ENCODE measurements at places on chromosomes 16 and 17.

DNA sequence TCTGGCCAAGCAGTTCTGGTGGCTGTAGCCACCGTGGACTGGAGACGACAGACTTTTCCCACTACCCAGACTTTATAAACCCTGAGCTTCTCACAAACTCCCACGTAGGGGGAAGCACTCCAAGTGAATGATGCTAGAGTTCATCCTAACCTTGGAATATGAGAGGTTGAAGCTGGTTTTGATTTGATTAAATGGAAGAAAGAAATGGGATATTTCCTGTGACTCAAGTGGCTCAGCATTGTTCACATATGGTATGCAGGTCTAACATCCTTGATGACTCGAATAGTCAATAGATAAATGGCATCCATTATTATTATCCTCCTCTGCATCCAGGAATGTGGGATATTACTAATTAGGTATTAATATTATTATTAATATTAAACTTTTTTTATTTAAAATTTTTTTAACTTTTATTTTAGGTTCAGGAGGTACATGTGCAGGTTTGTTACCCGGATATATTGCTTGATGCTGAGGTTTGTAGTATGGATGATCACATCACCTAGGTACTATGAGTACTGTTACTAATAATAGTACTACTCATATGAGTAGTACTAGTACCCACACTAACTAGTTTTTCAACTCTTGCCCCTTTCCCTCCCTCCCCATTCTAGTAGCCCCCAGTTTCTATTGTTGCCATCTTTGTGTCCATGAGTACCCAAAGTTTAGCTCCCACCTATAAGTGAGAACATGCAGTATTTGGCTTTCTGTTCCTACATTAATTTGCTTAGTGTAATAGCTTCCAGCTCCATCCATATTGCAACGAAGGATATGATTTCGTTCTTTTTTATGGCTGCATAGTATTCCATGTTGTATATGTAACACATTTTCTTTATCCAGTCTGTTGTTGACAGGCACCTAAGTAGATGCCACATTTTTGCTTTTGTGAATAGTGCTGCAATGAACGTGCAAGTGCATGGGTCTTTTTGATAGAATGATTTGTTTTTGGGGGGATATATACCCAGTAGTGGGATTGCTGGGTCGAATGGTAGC, 22.9 kb downstream of the PIK3R6 start:
- DNase-seq = no peak

DNA sequence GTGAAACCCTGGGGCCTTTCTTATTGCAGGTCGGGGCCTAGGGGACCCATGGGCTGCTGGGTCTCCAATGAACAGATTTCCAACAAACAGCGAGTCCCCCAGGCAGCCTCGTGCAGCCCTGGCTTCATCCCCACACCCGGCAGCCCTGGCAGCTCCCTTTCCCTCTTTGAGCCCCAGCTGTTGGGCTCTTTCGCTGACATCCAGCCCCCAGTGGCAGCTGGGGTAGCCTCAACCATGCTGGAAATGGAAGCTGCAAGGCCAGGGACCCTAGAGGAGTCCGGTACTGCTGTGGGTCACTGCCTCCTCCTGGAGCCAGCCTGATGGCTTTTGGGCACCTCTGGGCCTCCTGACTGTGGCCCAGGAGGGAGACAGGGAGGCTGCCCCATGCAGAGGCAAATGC, 5.9 kb downstream of the RPUSD1 start:
- DNase-seq = no peak

GRCh38 chr17:13044572-13045065, 26.8 kb upstream of the ELAC2 start:
- DNase-seq = no peak

DNA sequence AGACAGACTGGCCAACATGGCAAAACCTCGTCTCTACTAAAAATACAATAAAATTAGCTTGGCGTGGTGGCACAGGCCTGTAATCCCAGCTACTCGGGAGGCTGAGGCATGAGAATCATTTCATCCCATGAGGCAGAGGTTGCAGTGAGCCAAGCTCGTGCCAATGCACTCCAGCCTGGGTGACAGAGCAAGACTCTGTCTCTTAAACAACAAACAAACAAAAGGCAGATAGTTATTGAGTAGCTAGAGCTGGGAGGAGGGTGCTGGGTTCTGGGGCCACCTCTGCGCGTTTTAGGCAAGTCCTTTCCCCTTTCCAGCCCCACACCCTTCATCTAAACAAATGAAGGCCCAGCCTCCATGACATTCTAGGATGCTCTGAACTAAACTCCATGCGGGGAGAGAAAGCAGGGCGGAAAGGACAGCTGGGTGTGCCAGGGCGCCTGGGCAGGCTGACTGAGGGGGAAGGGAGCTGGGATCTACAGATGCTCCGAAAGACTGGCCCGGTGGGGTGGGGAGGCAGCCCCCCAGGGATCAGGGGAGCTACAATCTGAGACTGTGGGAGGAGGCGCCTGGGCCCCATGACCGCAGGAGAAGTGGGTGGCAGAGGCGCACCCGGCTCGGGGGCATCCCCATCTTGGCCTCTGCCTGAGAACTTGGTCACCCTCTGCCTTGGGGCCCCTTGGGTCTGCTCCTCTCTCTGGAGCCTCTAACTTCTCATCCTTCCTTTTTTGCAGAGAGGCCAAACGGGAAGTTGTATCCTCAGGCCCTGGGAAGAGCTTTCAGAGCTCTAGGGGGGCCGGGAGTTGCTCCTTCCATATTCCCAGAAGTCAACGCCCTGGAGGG, 910 bp downstream of the ITGAL start:
- no peak for DNase-seq

DNA sequence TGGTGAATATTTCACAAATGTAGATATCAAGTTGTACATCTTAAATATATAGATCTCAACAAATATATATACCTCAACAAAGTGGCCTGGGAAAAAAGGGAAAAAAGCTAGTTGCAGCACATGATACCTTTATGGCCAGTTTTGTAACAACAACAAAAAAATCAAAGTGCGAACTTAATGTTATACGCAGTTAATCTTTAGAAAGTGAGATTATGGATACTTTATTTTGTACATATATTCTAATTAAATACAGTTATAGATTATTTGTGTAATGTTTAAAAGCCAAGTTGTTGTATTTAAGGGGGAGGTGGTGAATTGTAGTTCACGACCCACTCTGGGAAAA, 385 bp upstream of the ZFP1 start:
- no peak for DNase-seq

DNA sequence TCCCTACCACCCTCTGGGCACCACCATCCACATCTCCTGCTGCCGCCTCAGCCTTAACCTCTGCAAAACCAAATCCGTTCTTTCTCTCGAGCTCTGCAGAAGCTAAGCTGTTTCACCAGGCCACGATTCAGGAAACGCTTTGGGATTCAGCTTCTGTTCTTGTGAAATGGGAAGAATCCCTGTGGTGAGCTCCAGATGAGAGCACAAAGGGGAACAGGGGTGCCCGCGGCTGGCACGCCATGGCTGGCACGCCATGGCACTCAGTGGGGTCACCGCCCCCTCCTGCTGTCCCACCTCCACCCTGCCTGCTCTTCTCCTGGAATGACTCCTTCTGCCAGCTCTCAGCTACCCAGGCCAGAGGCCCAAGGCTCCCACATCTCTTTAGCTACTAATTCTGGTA, 5.7 kb downstream of the QPRT start:
- DNase-seq = no peak

DNA sequence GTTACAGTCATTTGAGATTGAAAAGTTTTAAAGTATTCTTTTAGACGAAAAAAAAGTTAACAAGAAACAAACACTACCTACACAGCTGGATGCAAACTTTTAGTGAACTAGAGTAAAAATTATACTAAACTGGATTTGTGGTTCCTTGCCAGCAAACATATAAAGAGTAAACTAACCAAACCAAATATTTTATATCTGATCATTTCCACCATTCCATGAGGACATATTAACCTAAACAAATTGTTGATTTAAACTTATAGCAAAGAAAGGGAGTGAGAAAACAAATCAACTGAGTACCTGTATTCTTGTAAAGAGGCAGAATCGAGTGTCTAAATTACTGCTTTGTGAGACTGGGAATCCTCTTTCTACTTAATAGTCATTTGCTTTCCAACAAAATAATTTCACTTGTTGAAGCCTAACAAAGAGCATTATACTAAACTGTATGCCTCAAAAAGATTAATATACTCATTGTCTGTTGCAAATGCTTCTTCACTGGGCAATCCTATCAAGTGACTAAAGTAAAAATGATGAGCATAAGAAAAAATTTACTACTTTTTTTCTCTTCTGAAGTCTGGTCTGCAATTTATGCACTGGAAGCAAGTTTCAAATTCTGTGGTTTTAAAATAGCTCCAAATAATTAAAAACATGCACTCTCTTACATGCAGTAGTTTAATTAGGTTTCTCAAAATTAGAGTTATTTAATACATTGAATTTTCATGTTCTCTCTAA, 37.5 kb downstream of the AKAP10 start:
- no peak for DNase-seq

DNA sequence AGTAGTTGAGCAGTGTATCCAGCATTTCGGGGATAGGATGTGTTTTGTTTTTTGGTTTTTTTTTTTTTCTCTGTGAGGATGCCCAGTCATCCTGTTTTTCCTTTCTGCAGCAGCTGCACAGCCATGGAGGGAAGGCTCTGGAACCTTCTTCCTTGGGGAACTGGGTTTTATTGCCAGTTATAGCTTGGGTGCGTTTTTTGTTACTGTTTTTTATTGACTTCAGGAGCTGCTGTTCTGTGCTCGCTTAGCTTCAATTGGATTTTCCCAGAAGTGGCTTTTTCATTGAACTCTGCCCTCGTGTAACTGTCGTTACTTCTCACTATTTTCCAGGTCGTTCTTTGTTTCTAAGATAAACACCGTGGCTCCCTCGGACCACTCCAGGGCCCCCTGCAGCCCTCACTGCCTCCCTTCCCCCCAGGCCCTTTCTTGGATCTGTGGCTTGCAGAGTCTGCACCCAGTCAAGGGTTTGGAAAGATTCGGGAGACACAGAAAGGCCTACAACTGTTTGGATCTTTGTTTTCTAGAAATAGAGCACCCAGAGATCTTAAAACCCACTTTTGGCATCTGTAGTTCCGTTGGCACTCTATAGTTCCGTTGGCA, 119.7 kb upstream of the CACNG5 start:
- DNase-seq = no peak

DNA sequence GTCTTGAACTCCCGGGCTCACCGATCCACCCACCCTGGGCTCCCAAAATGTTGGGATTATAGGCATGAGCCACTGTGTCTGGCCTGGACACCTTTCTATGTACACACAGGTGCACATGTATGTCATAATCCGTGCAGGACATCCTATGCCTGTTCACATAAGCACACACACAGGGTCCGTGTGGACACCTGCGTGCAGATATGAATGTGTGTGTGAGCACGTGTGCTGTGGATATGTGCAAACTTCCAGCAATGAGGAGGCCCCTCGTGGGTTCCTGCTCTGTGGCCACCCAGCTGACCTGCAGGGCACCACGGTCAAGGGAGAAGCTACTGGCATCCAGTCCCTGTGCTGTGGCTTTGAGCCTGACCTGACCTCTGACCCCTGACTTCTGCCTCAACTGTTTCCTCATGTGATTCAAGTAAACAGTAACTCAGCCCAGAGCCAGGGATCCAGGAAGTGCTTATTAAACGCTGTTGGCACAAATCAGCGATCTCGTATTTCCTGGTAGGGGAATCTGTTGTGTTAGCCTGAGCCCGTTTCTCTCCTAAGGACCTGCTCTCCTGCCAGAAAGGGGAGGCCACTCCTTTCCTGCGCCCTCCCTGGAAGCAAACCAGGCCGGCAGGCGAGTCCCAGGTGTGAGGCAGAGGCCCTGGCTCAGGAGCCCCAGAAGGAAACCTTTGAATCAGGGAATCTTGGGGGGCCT, 6.5 kb downstream of the CPNE7 start:
- DNase-seq = no peak

- peak; percentile 47 for DNase-seq
These were observed 56.5 kb downstream of the CYTH1 start for GRCh38 chr17:78725448-78726021.

GRCh38 chr16:66741169-66741900, 10.1 kb downstream of the DYNC1LI2 start:
- no peak for DNase-seq

DNA sequence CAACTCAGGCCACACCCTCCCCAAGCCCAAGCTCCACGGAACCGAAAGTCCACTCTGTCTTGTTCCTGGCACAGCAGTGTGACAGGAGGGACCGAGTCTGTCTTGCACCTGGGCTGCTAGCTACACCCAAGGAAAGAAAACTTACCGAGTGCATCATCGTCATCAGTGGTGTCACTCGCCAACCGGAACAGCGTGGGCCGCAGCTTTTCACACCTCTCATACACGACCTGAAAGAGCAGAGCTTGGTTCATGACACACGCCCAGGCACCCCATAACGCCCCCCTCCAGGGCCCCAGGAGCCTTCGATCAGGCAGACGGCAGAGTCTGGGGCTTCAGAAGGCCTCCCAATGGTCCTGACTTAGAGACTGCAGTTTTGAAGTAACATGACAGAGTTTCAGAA, 27.5 kb downstream of the GGA2 start:
- DNase-seq = no peak

- no peak for DNase-seq
These were observed 9.9 kb downstream of the C17orf100 start for GRCh38 chr17:6661464-6661848.

DNA sequence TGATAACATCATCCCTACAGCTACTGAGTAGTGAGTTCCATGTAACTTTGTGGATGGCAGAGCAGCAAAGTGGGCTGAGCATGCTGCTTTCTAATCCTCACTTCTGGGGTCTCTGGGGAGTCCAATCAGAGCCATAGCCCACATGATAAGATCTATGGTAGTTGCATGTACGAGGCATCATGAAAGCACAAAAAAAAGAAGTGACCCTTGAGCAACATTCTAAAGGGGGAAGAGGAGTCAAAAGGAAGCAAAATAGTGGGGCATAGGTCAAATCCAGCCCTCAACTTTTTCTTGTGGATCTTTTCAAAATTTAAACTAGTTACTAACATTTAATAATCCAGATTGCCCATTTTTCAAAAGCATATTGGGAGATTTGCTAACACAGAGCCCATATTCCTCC, 208.5 kb upstream of the TOX3 start:
- DNase-seq = no peak

DNA sequence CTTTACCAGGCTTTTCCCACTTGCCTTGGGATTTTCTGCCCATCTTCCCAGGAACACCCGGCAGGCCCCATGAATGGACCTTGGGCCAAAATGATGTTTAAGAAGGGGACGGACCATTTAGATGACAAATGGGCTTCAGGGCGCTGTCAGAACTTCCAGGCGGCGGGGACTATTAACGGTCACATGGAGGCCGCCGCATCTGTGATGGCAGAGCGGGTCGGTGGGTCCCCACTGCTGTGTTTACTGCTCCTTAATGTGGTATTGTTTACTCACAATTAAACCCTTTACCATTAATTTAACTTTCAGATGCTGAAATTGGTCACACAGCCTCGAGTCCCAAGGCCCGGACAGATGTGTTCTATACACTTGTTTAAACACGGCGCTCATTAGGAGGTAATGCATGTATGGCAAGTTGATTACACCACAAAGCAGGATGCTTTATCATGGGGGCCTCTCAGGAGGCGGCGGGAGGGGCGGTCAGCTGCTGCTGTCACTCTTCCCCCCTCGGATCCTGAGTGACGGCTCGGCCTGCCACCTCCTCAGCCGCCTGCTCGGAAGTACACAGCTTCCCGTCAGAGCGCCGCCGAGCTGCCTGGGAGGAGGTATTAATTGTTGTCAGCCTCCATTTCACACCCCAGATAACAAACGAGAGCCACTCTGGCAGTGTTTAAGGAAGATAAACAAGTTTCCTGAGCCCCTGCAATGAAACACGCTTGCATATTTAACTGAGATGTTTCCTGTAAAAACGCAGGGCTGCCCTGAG, 83.9 kb upstream of the IRX3 start:
- no peak for DNase-seq
